ENCODE measurements at places on chromosomes 16 and 17.

DNA sequence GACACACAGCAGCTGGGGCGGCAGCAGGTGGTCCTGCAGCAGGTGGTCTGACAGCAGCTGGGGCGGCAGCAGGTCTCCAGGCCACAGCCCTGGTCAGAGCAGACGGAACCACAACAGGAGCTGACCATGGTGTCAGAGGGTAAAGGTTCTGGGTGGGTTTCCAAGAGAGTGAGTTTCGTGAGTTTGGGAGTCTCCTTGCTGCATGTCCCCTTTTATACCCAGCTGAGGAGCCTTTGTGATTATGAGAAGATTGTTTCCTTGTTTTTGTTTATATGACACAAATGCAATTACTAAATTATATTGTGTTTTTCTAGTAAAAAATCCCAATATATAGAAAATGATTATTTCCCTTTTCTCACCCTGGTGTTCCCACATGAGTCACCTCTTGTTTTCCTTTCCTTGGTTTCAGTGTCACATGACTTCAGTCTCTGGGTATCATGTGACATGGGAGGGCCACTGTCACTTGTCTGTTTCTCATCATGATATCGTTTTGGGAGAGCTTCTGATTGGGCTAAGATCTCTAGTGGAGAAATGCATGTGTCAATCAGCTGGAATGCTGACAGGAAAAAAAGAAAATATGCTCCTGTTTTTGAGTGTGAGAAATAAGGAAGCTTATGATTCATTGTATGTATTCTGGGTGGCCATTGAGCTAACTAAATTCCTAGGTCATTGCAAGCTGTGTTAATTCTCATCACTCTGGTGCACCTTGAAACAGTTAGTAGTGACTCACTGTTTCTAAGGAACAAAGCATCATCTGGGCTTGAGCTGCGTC, at the start of gene KRTAP4-6:
KRTAP4-6 (minus strand) TSS at position 185 of the 772 bp plus-strand sequence; CDS start at position 128, 57 bp downstream.
- no peak for DNase-seq

GRCh38 chr16:25566183-25566582, 125.6 kb upstream of the HS3ST4 start:
- DNase-seq: no peak

DNA sequence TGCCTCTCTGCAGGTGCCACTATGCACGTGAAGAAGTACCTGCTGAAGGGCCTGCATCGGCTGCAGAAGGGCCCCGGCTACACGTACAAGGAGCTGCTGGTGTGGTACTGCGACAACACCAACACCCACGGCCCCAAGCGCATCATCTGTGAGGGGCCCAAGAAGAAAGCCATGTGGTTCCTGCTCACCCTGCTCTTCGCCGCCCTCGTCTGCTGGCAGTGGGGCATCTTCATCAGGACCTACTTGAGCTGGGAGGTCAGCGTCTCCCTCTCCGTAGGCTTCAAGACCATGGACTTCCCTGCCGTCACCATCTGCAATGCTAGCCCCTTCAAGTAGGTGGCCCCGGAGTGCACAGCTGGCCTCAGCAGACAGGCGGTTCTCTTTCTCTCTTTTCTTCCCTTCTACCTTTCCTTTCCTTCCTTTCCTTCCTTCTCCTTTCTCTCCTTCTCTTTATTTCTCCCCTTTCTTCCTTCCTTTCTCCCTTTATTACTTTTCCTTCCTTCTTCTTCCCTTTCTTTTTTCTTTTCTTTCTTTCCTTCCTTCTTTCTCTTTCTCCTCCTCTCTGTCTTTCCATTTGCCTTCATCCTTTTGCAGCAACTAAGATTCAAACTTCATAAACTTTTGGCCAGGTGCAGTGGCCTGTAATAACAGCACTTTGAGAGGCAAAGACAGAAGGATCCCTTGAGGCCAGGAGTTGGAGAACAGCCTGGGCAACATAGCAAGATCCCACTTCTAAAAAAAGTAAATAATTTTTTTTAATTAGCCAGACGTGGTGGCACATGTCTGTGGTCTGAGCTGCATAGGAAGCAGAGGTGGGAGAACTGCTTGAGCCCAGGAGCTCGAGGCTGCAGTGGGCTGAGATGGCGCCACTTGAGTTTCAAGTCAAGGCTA, 46.7 kb downstream of the SCNN1B start:
- no peak for DNase-seq

DNA sequence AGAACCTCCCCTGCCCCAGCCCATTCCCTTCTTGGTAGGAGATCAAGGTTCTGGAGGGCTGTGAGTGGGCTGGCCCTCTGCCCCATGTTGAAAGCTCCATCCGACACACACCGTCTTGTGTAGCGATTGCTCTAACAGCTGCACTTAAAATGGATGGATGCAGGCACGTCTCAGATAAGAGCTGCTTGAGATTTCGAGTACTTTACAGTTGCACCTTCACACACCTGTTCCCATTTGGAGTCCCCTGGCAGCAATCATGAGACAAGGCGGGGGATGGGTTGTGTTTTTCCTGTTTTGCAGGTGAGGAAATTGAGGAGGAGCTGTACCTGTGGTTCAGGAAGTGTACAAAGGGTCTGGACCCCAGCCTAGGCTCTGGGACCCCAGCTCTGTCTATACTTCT, 25.6 kb upstream of the TAC4 start:
- DNase-seq: no peak

- DNase-seq: no peak
Measured at GRCh38 chr16:14211856-14212543, 140.9 kb downstream of the MRTFB start.

GRCh38 chr17:13569398-13570123, 32.2 kb downstream of the HS3ST3A1 start:
- DNase-seq: no peak

DNA sequence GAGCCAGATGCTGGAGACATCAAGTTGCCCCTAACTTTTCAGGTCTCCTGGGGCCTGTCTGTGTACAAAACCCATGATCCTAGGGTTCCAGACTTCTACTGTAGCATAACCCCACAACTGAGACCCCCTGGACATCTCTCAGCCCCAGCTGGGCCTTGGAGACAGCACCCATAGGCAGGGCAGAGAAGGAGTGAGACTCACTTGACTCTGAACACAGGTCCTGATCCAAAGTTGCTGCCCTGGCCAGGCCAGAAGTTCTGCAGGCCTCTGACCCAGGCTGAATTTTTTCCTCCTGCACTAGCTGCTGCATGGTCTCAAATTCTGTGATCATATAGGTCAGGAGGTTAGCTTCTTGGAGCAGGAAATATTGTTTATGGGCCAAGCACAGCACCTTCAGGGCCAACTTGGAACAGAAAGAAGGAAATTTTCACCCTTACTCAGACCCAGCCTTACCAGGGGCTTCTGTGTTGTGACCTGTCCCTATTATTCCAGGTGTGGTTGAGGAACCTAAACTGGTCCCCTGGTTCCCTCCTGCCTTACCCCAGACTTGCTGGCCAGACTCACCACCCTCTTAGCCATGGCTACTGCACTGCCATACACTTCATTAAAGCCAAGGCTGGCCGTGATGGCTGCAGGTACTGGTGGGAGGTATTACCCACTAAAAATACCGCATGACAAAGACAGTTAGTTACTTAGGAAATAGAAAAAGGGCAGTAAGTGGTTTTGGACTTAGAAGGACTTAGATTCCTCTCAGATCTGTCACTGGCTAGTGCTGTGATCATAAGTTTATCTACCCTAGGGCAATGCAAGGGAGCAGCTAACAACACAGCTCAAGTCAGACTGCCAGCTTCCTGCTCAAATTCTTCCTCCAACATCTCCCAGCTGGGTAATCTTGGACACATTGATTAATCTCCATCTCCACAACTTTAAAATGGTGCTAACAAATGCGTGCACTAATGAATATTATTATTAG, 2180.1 kb downstream of the TP53TG3F start:
- no peak for DNase-seq

- no peak for DNase-seq
Measured at GRCh38 chr16:72807245-72807644, 240.7 kb downstream of the ZFHX3 start.

GRCh38 chr16:87464691-87465300, 28.0 kb downstream of the ZCCHC14 start:
- DNase-seq: peak; percentile 49

GRCh38 chr16:87855852-87856715, 13.2 kb downstream of the SLC7A5 start:
- no peak for DNase-seq

DNA sequence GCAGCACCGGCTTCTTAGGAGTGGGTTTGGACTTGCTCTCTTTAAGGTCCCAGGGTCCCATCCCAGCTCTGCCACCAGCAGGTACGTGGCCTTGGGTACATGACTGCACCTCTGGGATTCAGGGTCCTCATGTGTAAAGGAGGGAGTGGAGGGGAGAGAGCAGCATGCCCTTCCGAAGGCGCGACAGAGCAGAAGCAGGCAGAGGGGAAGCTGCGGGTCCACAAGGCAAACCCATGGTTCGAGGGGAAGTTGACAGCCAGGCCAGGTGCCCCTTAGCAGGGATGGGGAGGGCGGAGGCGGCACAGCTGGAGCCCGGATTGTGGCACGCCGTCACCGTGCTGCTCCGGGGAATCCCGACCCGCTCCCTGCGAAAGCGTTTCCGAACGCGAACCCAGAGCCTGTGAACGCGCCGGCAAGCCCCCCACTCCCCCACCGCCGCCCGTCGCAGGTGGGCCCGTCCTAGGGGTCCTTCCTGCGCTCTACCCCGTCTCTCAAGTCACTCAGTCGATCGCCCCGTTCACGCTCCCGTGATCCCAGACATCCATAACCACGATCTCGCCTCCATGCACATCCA, 4.1 kb upstream of the TBX2 start:
- DNase-seq: no peak

DNA sequence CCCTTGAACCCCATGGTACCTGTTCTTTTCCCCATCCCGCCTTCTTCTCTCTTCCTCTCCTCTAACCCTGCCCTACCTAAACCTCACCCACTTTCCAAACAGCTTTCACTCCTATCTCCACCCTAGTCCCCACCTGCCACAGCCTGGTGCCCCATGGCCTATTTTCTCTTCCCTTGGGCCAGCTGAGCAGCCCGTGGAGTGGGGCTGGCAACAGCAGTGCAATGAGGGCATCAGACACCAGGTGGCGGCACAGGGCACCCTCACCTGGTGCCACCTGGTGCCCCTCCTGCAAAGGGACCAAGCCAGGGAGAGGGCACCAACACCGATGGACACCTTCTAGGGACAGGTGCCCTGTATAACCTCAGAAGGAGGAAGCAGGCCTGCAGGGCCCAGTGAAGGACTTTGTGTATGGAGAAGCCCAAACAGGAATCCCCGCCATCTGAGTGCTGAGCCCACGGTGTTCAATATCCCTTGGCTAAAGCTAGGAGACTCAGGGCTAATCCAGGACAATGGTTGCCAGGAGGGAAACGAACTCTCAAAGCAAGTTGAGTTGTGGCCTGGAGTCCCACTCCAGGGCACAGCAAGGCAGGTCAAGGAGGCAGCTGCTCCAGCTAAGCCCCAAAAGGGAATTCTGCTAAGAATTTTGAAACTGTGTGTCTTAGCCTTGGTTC, 4.0 kb upstream of the ABCC3 start:
- peak; percentile 66 for DNase-seq

DNA sequence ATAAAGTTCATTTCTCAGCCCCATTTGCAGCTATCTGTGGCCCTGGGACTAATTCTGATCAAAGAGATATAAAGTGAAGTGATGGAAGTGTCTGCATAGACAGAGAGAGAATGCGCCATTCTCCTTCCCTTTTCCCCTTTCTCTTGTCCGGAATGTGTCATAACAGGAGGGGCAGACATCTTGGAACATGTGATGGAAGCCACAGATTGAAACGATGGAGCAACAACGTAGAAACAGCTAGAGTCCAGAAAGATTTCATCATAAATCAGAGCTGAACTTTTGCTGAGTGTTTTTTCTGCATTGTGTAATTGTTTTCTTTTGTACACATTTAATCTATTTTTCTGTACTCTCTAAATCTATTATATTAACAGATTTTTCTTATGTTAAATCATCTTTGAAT, 11.3 kb downstream of the ASGR1 start:
- DNase-seq: no peak

GRCh38 chr16:84196727-84197394, 5.9 kb downstream of the ADAD2 start:
- no peak for DNase-seq

GRCh38 chr16:74449470-74449869, 28.2 kb upstream of the CLEC18B start:
- DNase-seq: no peak
